ENCODE measurements at places on chromosomes 16 and 17. TPM values are rescaled to one million over a fixed set of nuclear protein-coding genes. Genes with fewer than 3 reads are reported as not detected.

DNA sequence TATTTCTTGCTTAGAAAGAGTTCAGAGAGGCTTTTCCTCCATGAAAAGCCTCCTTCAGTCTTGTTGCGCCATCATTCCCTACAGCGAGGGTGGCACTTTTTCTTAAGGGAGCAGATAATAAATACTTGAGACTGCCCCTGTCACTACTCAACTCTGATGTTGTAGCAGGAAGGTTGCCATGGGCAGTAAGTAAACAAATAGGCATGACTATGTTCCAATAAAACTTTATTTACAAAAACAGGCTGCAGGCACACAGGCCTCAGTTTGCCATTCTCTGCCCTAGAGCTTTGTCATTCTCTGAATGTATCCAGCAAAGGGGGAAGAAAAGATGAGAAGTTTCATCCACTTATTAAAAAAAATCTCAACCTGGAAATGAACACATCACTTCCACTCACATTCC, 60.4 kb downstream of the MYOCD start:
- H3K4me1 ChIP-seq, result peaks cover 3% of the 10 kb centered on the region
- H3K27me3 ChIP-seq, result no peaks in the 10 kb centered on the region
- H3K4me3 ChIP-seq, result no peak overlapping the region
- H3K27ac ChIP-seq, result no peak overlapping the region

- no peaks in the 10 kb centered on the region for H3K27me3 ChIP-seq
- H3K4me3 ChIP-seq, result no peak overlapping the region
- H3K27ac ChIP-seq, result no peak overlapping the region
- no peaks in the 10 kb centered on the region for H3K4me1 ChIP-seq
- DNase-seq, result no peak
Measured at GRCh38 chr16:65373097-65373496, 251.2 kb upstream of the CDH11 start.

DNA sequence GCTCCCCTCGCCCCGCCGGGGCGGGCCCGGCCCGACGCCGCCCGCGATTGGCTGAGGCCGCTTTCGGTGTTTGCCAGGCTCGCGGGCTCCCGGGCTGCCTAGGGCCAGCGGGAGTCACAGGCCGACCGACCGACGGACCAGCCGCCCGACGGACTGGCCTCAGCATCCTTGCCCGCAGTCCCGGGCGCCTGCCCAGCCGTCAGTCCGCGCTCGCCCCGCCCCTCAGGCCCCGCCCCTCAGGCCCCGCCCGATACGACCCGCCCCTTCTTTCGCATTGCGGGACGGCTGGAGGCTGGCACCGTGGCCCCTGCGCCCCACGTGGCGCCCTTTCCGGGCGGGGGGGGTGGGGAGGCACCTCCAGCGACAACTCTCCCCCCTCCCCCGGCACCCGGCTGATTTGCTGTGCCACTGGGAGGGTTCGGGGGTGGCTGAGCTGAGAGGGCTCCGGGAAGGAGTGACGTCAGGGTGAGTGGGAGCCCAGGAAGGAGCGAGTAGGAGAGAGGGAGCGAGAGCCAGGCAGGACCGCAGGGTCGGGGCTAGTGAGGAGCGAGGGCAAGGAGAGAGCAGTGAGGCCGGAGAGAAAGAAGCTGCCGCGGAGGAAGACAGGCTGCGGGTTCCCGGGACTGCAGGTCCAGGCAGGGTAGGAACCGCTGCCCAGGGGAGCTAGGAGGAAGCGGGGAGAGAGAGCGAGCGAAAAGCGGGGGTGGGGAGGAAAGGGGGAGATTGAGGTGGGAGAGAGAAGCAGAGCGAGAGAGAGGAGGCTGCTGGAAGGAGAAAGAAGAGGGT, at the start of gene ASPHD1:
ASPHD1 (plus strand) TSS at position 387 of the 786 bp plus-strand sequence. CDS start 484 bp downstream, outside the sequence.
- H3K4me3 ChIP-seq, result peak within 1 kb of the TSS; percentile 69
- DNase-seq, result peak; percentile 65
- peaks cover 5% of the 10 kb centered on the region for H3K4me1 ChIP-seq
- H3K36me3 ChIP-seq, result no peaks in the 10 kb centered on the region
- H3K27me3 ChIP-seq, result no peaks in the 10 kb centered on the region

DNA sequence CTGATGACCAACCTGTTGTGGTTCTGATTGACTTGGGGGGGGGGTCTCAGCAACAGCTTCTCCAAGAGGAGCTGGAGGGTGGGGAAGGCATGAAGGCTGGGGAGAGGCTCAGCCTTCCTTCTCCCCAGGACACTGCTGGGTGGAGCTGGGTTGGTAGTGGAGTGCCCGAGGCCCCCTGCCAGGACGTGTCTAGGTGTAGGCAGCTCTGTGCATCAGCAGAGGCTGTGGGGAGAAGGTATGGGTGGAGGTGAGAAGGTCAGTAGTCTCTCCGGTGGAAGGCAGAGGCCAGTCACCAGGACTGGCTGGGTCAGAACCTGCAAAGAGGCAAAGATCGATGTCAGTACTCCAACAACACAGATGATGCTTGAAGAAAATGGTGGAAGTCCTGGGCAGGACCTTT, 3.9 kb downstream of the CHAD start:
- H3K27me3 ChIP-seq, result peaks cover 11% of the 10 kb centered on the region
- peaks cover 25% of the 10 kb centered on the region for H3K4me1 ChIP-seq
- no peak overlapping the region for H3K27ac ChIP-seq

DNA sequence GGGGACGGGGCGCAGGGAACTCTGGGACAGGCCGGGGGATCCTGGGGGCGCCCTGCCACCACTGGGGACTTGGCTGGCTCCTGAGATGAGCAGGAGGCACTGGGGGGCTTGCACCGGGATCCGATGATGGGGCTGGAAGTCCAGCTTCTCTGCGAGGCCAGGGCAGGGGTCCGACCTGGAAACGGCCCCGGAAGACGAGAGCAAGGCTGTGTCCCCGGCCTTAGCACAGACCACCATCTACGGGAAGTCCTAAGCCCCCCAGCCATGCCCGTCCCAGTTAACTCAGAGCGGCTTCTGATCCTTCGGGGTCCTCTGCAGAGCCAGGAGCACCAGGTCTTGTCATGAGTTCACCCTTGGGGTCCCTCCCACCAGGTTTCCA, 573 bp downstream of the CDT1 start:
- peak overlapping the region; percentile 59 for H3K4me3 ChIP-seq
- no peaks in the 10 kb centered on the region for H3K36me3 ChIP-seq
- DNase-seq, result no peak

GRCh38 chr16:30983898-30984610, 953 bp upstream of the HSD3B7 start:
- DNase-seq, result no peak
- no peaks in the 10 kb centered on the region for H3K4me1 ChIP-seq
- H3K27me3 ChIP-seq, result no peaks in the 10 kb centered on the region
- H3K4me3 ChIP-seq, result no peak overlapping the region

- no peaks in the 10 kb centered on the region for H3K4me1 ChIP-seq
- no peaks in the 10 kb centered on the region for H3K27me3 ChIP-seq
- no peaks in the 10 kb centered on the region for H3K36me3 ChIP-seq
- no peak for DNase-seq
Measured at GRCh38 chr17:40824015-40824832, 1.8 kb upstream of the KRT10 start.

DNA sequence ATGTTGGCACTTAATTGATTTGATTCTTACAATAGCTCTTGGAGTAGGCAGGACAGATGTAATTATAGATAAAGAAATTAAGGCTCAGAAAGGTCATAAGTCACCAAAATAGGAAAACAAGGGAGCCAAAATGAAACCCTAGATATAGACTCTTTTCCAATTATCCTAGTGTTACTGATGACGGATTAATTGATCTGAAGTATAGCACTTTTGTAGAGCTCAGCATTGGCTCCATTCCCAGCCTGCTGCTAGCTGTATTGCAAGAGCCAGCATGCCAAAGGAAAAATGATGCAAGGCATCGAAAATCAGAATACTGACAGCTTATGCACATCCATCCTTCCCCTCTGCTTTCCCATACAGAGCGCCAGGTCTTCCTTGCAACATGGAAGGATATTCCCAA, 21.6 kb upstream of the RASL10B start:
- no peaks in the 10 kb centered on the region for H3K27me3 ChIP-seq
- no peak overlapping the region for H3K4me3 ChIP-seq
- no peak for DNase-seq
- no peaks in the 10 kb centered on the region for H3K4me1 ChIP-seq
- H3K27ac ChIP-seq, result no peak overlapping the region

Gene ADAMTS18
- total RNA-seq, result 0.29 TPM

Gene GSPT1
- total RNA-seq, result 174 TPM
